ENCODE measurements at places on chromosomes 3 and 15. TPM values are rescaled to one million over a fixed set of nuclear protein-coding genes. Genes with fewer than 3 reads are reported as not detected.

GRCh38 chr3:120597445-120598049, 1.4 kb downstream of the NDUFB4 start:
- ATAC-seq: no peak

- no peak for ATAC-seq
Measured at GRCh38 chr15:49721621-49722020, 100.8 kb downstream of the DTWD1 start.

DNA sequence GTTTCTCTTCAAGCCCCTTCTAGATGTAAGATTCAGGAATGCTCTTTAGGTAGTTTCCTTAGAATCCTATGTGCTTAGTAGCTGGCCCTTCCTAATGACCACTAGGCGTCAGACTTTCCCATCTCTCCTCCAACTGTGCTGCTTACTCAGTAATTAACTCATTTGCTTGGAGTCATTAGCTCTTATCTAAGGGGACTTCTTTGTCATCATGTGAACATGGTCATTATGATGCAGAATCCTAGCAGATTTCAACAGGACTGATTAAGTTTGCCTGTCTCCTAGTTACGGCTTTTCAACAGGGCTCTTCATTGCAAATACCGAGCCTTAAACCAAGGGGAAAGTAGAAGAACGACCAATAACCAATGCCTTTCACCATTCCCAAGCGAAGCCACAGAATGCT, 46.4 kb downstream of the GJD2 start:
- no peak for ATAC-seq

DNA sequence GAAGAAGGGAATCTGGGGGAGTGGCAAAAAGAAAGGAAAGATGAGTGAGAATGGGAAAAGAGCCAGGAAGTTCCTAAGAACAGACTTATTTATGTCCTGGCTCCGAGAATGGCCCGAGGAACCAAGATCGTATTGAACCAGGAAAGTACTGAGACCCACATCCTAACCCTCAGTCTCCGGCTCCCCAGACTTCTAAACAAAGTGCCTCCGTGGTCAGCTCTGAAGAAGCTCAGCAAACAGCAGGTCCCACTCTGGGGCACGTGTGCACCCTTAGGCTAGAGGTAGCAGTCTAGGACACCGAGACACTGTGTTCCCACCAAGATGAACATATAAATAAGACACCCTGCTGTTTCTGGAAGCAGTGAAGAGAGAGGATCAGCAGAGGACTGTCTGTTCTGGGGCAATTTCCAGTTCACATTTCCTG, 307.4 kb downstream of the NTRK3 start:
- ATAC-seq: peak; percentile 54

TERC gene
- 97.1 TPM for total RNA-seq

SLC4A7 gene
- 28.0 TPM for total RNA-seq

DNA sequence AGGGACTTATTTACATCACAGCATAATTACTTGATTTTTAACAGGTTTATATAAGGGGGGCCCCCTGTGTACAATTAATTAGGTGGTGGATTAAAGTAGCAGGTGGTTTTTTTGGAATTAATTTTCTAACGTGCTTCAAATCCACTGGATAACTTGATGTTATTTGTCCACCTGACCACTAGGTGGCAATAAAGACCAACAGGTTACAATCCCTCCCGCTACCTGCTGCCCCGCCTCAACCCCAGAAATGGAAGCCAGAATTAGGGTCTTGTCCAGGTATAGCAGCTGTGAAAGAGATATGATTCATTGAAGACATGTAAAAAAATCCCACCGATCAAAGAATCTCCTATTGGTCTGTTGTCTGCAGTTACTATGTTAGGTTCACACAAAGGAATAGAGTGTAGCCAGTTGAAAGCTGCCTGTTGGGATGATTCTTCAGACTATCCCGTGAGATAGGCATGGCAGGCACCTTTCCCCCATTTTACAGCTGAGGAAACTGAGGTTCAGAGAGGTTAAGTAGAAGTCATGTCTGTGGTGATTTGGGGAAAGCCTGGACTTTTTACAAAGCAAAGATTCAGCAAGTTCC, 44.0 kb downstream of the MFSD1 start:
- ATAC-seq: no peak

FEZF2 gene
- total RNA-seq: not detected

ECE2 gene
- 0.12 TPM for total RNA-seq

GPR176 gene
- 3.9 TPM for total RNA-seq

- no peak for ATAC-seq
Measured at GRCh38 chr3:46660543-46661523, 32.6 kb downstream of the ALS2CL start.

DNA sequence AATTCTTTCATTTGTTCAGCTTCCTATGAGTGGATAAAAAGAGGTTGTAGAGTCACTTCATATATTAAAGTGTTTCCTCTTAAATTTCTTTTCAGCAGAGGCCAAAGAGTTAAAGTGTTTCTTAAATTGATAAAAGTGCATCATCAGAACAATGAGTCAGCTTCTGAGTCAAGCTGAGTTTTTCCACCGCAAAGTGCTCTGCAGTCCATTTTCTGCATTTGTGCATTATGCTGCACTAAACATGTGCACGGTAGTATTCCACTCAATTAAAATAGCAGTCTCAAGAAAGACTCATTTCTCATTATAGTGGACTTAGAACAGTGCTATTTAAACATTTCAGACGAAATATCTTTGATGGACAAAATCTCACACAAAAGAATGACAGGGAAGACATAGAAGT, 152.0 kb downstream of the ZBBX start:
- no peak for ATAC-seq

SLC22A13 gene
- 1.3 TPM for total RNA-seq

GRCh38 chr3:13536432-13536831, 12.5 kb upstream of the FBLN2 start:
- ATAC-seq: no peak

PLSCR5 gene
- total RNA-seq: not detected

ERICH6 gene
- not detected for total RNA-seq

CHL1 gene
- 49.2 TPM for total RNA-seq

GRCh38 chr15:34616613-34617012, 33.2 kb upstream of the GOLGA8B start:
- ATAC-seq: no peak

ADCY5 gene
- total RNA-seq: 148 TPM

ARNT2 gene
- 6.7 TPM for total RNA-seq

GRCh38 chr3:189999718-190000117, 121.0 kb downstream of the P3H2 start:
- ATAC-seq: no peak

DNA sequence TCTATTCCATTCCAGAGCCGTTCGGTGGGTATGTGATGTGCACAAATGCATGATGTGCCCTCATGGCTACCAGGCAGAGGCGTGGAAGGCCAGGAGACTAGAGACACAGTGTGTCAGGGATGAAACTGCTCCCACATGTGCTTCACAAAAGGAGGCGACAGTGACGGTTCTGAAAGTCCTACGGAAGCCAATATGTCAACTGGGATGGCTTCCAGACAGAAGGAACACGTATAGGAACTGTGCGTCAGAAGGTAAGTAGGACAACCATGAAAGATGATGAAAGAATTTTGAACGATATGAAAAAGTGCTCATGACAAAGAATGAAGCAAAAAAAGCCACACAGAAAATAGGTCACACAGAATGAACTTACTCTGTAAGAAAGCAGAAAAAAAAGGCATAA, 34.1 kb downstream of the GLB1 start:
- ATAC-seq: no peak

- no peak for ATAC-seq
Measured at GRCh38 chr3:192042116-192042515, 581.2 kb downstream of the PYDC2 start.

WNT7A gene
- 0.13 TPM for total RNA-seq

DNA sequence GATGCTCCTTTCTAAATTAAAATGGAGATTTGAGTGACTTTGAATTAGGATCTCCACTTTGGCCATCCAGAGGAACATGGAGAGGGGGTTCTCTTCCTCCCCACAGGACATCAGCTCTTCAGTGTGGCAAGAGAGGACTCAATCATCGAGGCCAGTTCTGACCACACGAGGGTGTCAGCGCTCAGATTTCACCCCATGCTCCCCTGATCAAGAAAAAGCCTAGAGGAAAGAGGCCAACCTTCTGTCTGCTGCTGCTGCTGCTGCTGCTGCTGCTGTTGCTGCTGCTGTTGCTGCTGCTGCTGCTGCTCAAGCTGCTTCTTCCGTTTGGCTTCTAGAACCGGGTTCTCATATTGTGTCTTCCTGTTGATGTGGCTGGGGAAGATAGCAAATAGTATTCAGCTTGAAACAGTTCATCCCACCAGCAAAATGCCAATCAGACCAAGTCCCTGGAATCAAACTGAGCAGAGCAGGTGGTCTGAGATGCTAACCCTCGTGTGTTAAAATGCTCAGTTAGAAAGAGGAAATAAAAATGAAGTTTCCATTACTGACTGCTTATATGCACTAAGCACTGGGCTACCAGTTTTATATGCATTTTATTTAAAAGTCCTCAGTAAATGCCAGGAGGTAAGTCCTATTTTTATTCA, 599.0 kb downstream of the MAGI1 start:
- peak; percentile 65 for ATAC-seq

GRCh38 chr3:119809249-119810017, 27.5 kb downstream of the NR1I2 start:
- ATAC-seq: peak; percentile 2

DNA sequence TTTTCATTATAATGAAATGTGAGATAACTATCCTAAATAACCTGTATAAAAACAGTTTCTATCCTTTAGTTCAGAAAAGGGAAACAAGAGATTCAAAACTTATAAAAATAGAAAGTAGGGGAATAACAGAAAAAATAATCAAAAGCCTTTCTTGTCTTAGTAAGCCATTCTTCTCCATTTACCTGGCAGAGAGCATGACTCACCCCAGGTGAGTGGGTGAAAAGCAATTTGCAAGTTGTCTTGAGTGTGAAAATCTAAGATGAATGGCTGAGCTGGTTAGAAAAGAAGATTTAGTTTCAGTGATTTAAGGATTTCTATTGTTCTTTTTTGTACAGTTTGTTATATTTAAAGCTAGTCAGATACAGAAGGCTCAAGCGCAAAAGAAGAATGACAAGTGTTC, 702.0 kb downstream of the GRM7 start:
- no peak for ATAC-seq

CFAP92 gene
- 1.3 TPM for total RNA-seq

GRCh38 chr3:48299746-48300712, 33.4 kb downstream of the SPINK8 start:
- ATAC-seq: no peak

DNA sequence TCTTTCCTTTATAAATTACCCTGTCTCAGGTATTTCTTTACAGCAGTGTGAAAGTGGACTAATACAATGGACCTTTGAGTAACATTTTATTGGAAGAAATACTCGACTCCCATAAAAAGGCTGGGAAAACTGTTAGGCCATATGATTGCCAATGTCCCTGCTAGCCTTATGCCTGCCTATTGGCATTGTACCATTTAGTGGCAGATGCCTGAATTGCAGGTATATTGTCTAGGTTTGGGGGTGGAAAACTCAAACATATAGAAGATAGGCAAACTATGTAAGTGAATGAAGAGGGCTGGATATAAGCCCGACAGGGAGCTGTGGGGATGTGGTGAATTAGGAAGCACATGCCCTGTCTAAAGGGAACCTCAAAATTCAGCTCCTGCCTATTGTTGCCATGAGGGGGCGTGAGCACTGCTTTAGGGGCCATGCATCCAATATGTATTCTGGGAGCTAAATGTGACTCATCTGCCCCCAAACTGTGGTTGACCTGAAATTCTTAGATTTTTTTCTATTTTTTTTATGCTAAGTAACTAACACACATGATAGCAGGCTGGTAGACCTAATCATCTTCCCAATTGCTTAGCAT, 65.2 kb upstream of the TRA2B start:
- ATAC-seq: no peak

PTPN9 gene
- 30.6 TPM for total RNA-seq

RGMA gene
- total RNA-seq: 125 TPM

GRCh38 chr15:46041905-46042304, 407.1 kb downstream of the SQOR start:
- ATAC-seq: no peak

- no peak for ATAC-seq
Measured at GRCh38 chr3:189898559-189899153, 222.0 kb downstream of the P3H2 start.

GRCh38 chr15:48029642-48030041, 91.1 kb upstream of the SLC24A5 start:
- ATAC-seq: no peak

- no peak for ATAC-seq
Measured at GRCh38 chr3:10192953-10193691, 28.4 kb downstream of the IRAK2 start.

GRCh38 chr15:40925495-40925862, 3.7 kb upstream of the DLL4 start:
- ATAC-seq: no peak

DNA sequence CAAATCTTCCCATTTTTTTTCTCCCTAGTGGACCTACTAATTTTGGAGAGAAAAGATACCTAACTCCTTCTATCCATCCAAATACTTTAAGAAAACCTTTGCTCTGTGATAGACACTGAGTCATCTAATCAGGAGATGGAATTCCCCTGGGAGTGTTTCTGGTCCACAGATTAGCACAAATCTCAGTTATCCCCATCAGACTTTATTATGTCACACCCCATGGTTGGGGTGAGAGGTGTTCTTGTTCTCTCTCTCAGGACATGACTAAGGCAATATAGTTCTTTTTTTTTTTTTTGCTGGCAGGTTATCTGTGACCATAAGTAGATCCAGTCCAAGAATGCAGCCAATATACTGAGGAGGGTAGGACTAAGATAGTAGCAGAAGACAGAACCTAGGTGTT, 15.8 kb downstream of the SLC9A9 start:
- ATAC-seq: no peak

SLC35G2 gene
- total RNA-seq: 3.3 TPM

CYP1A2 gene
- total RNA-seq: not detected

DNA sequence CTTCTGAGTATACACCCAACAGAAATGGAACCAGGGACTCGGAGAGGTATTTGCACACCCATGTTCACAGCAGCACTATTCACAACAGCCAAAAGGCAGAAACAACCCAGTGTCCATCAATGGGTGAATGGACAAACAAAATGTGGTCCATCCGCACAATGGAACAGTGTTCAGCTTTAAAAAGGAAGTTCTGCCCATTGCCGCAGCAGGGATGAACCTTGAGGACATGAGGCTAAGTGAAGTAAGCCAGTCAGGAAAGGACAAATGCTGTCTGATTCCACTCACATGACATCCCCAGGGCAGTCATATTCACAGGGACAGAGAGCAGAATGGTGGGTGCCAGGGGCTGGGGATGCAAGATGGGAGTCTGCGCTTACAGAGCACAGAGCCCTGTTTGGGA, 7.5 kb downstream of the IQSEC1 start:
- ATAC-seq: no peak

CASR gene
- not detected for total RNA-seq

GOLGA8M gene
- total RNA-seq: 0.94 TPM

GRCh38 chr15:42908538-42908937, 12.0 kb downstream of the TTBK2 start:
- ATAC-seq: no peak

GPR87 gene
- total RNA-seq: not detected

- ATAC-seq: peak; percentile 58
Measured at GRCh38 chr3:188439080-188439479, 285.1 kb downstream of the LPP start.

- no peak for ATAC-seq
Measured at GRCh38 chr15:98506711-98507110, 141.6 kb upstream of the IGF1R start.

SUCNR1 gene
- 0.12 TPM for total RNA-seq

CADPS gene
- 8.4 TPM for total RNA-seq

All from gastroesophageal sphincter (tissue), 4 donors.